ENCODE measurements at places on chromosomes 16 and 17.

- DNase-seq: no peak
Measured at GRCh38 chr17:68581863-68582645, 19.1 kb downstream of the FAM20A start.

GRCh38 chr16:86075488-86075785 is 176.5 kb downstream of the IRF8 start:
- no peak for DNase-seq

DNA sequence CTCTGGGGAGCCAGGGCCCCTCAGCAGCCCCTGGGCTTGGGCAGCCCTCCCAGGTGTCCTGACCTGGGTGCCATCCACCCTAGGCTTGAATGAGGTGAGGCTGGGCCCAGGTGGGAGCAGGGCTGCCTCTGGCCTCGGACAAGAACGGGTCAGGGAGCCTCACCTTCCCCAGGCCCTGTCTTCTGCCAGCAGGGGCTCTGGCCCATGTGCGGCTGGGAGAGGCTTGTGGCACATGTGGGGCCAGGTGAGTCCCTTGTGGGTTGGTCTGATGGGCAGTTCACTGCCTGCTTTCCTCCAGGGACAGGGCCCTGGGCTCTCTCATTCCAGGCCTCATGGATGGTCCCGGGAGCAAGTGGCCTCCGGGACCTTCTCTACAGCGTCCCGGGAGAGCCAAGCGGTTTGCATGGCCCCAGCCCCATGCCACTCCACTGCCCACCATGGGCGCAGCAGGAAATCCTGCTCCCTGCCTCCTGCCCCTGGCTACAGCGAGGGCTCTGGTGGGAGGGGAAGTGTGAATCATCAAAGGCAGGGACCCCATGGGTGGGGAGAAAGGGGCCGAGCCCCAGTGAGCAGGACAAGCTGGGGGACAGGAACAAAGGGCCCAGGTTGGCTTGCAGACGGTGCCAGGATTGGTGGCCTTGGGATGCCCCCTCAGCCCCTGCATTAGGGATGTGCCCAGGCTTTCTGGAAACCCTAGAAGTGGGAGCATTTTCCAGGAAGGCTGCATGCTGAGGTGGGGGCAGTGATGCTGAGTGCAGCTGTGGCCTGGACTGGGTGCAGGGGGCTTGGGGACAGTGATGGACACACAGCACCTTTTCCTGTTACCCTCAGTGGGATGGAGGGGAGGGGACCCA is 12.2 kb downstream of the VASN start:
- no peak for DNase-seq

DNA sequence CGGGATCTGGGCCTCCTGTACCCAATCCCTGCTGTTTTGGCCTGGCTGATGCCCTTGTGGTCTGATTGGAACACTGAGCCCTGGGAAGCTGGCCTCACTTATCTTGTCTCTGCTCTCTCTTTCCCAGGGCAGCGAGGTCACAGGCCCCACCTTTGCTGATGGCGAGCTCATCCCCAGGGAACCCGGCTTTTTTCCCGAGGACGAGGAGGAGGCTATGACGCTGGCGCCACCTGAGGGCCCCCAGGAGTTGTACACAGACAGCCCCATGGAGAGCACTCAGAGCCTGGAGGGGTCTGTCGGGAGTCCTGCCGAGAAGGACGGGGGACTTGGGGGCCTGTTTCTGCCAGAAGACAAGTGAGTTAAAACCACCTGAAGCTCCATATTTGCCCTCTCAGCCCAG is 126.0 kb downstream of the RAB11FIP4 start:
- no peak for DNase-seq

DNA sequence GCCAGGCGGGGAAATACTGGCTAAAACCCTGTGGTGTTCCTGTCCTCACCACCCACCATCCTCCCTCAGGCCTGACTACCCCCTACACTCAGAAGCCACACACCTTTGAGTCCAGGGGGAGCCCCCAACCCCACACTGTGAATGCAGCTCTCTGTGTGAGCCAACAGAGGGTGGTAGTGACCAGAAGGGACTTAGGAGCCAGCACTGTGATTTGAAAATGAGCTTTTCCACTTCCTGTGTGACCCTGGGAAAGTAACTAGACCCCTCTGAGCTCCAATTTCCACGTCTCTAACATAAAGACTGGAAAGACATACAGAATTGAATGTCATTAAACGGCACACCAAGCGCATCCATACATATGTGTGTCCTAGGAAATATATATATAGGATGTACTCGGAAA is 58.7 kb downstream of the SDK2 start:
- no peak for DNase-seq

DNA sequence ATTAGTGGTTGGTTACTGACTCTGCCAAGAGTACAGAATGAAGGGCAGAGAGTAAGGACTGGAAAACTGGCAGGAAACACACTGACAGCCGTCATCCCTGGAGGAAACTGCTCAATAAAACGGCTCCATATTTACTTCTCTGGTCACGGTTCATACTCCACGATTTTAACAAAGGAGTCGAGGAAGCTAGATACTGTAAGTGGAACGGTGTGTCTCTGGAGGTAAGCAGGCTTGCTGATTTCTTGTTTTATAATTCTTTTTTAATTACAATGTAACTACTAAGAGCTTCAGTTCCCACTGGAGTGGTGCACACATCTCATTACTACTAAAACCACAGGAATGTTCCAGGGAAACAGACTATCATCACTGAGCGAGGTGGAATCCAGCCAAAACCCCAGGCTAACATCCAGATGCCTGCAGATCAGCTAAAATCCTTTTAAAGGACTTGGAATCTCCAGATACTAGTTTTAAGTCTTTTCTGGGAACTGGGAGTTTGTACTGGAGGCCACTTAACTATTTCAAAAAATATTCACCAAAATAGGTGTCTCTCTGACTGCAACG is 17.8 kb downstream of the SERPINF1 start:
- no peak for DNase-seq

GRCh38 chr16:88274847-88275246 is 107.9 kb upstream of the ZNF469 start:
- no peak for DNase-seq

Measured in substantia nigra (tissue), 51 donors.